ENCODE measurements at places on chromosomes 16 and 17. TPM values are rescaled to one million over a fixed set of nuclear protein-coding genes. Genes with fewer than 3 reads are reported as not detected.

Gene RAC3
- 3.4 TPM for total RNA-seq

Gene CHRNE
- total RNA-seq, result 0.98 TPM

Gene CES3
- total RNA-seq, result 3.4 TPM

Gene PSMD7
- 59.7 TPM for total RNA-seq

Gene TMEM238L
- not detected for total RNA-seq

Gene OR1F1
- not detected for total RNA-seq

Gene HSD17B1
- total RNA-seq, result 1.4 TPM

Gene NDE1
- 28.9 TPM for total RNA-seq

Gene SOST
- total RNA-seq, result not detected

Gene PRAC2
- total RNA-seq, result not detected

Gene KRT27
- 0.55 TPM for total RNA-seq

Gene FTSJ3
- 39.4 TPM for total RNA-seq

Gene ENPP7
- total RNA-seq, result not detected

Gene EVPLL
- total RNA-seq, result 1.8 TPM

Gene NXPH3
- total RNA-seq, result 6.3 TPM

Gene ANKRD40CL
- not detected for total RNA-seq

Gene TEKT1
- total RNA-seq, result not detected

Gene TMEM208
- total RNA-seq, result 39.3 TPM

Gene CACNA1G
- total RNA-seq, result not detected

Gene SCNN1B
- 50.3 TPM for total RNA-seq

Gene RNF157
- total RNA-seq, result 3.8 TPM

Gene HSF4
- total RNA-seq, result 87.8 TPM

Measured in upper lobe of right lung (tissue), 1 donor.